Cardiac muscle cell (in vitro differentiated cells and primary cell): ENCODE measurements at places on chromosomes 11 and 22.

DNA sequence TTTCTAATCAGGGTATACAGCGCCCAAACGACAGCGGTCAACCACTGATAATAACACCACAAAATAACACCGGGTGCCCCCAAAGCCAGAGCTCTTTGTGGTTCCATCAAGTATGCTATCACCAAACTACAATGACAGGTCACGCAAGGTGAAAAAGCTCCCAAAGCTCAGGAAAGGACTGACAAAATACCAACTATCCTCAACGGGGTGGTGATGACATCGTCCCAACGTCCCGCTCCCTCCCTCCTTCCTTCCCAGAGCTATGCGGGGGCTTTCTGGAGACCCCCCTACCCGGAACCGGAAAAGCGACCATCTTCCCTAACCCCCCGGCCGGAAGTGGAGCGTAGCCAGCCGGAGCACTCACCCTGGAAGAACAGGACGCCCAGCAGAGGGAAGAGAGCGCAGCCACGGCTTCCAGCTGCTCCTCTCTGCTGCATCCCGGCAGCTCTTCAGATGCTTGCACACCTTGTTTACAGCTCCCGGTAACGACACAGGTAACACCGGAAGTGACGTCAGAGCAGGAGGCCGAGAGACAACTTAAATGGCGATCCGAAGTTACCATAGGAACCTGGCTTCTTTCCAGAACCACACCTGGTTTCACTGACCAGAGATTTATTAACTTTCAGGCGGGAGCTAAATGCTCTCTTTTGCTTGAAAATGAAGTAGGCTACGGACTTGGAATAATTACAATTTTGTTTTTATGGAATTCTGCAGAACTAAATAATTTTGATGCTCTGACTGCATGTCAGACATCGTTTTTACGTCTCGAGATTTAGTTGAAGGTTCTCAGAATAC is at the start of gene MPZL3:
Gene MPZL3 (minus strand): TSS at position 508 of the 795 bp plus-strand sequence. CDS start 71 bp downstream, at position 437.
- peak; percentile 79 for DNase-seq

DNA sequence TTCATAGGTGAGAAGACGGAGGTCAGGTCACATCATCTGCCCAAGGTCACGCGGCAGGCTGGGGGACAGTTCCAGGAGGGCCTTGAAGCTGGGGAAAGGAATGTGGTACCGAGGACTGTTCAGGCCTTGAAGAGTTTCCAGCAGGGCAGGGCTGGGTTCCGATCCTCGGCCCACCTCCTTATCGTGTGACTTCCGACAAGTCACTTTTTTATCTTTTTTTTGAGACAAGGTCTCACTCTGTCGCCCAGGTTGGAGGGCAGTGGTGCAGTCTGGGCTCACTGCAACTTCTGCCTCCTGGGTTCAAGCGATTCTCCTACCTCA is 623 bp downstream of the NDUFS8 start:
- no peak for DNase-seq

- no peak for DNase-seq
These were observed 392.9 kb downstream of the INSC start for GRCh38 chr11:15507592-15507991.

DNA sequence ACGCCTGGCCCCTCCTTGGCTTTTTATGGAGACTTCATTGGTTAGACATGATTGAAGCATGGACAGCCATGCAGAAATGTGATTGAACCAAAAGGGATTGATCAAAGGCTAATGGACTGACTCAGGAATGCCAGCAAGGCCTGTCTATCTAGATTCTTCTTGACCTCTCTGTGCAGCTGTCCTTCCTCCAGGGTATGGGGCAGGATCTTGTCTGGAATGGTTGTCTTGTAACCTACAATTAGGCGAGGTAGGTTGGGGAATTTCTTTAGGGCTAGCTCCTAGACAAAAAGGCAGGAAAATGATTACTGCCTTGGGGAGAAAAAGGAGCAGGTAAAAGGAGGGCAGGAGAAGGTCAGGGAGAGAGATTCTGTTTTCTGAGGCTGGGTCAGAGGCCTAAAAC is 59.6 kb upstream of the INCENP start:
- DNase-seq = no peak

DNA sequence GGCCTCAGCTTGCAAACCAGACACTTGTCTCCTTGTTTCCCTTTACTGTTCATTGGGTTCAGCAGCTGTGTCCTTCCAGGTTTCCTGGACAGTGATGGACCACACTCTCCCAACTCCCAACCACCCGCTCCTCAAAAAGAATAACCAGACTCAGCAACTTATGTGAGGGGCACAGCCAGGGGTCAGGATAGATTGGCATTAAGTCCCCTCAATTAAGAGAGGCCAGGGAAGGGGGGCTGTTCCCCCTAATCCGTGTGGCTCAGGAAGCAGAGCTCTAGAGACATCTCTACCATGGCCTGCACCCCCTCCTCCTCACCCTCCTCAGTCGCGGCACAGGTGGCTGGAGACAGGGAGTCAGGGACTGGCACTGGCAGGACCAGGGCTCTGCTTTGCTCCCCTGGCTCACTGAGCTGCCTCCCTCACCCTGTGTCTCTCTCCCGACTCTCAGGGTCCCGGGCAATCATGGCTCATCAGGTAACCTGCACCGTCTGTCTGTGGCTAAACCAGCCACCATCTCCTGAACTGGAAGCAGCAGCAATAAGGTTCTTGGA is 111.7 kb downstream of the ZNF280B start:
- DNase-seq = no peak

DNA sequence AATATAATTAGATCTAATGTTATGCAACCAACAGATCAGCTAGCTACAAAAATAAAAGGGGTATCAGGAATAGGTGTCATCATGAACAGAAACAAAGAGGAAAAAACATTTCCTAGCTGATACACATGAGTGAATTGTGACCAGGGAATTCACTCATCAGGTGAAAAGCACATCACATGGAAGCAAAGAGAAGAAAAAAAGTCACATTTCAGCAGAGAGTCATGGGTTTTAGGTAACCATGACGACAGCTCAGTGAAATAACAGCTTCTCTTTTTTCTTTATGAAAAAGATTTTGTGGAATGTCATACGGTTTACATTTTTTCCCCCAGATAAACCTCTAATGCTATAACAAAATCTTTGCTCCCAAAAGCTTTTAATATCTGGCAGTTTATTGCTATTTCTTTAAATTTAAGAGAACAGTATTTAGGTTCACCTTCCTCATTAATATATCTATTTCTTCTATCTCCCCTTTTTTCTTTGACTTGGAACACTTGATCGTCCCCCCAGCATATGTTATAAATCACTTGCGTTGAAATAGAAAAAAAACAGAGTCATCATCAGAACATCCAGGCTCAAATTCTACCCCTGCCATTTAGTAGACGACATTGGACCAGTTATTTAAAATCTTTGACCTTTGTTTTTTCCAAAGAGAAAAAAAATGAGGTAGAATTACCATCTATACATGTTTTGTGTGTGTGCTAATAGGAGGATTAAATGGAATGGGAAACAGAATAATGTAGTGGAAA is 5.3 kb downstream of the TYR start:
- DNase-seq = no peak

- DNase-seq = no peak
These were observed 115.7 kb downstream of the ABTB2 start for GRCh38 chr11:34242037-34242625.
